ENCODE measurements at places on chromosomes 7 and 10. TPM values are rescaled to one million over a fixed set of nuclear protein-coding genes. Genes with fewer than 3 reads are reported as not detected.

DNA sequence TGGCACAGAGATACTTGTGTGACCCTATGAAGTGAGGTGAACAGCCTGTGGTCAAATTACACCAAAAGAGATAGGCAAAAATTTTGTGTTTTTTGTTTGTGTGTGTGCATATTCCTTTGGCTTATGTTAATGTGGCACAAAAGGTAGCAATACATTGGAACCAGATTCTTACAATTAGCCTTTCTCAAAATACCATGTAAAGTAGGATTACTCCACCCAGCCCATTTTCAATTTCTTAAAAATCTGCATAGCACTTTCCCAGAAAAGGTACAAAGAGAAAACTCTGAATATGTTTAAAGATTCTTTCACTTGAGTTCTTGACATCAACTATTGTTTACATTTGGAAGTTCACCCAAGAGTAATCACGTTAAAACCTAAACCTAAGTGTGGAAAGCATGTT lies 157.3 kb upstream of the YAE1 start:
- H3K36me3 ChIP-seq, result no peaks in the 10 kb centered on the region
- H3K4me1 ChIP-seq, result no peaks in the 10 kb centered on the region
- H3K27ac ChIP-seq, result no peak overlapping the region

DNA sequence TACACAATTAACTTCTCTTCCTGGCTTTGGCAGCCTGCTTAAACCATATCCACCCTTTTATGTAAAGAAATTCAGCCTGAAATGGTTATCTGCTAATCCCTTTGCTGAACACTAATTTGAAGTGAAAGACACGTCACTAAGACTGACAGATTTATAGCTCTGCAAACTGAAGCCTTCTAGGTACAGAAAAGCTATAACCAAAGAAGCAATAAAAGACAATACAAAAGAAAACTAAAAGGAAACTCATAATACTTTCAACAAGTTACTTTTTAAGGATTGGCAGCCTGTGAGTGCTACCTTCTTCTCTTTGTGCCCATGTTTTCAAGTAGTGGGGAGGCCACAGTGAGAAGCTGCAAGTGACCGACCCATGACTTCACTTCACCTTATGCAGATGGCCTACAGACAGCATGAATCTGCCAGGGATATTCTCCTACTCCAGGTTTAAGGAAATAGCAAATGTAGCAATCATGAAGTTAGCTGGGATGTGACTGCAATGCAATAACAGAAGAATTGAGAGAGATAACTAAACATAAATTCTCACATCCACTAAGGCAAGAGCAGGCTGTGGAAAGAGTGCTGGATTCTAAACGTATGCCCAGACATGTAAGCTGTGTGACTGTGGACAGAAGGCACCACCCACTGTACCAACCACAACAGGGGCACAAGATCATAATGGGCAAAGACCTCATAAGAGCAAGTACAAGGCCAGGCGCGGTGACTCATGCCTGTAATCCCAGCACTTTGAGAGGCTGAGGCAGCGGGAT lies 10.7 kb upstream of the SPOCK2 start:
- peaks cover 22% of the 10 kb centered on the region for H3K36me3 ChIP-seq
- H3K4me1 ChIP-seq, result no peaks in the 10 kb centered on the region
- no peak overlapping the region for H3K4me3 ChIP-seq
- H3K27me3 ChIP-seq, result no peaks in the 10 kb centered on the region
- no peak overlapping the region for H3K27ac ChIP-seq
- no peak for DNase-seq

GRCh38 chr7:18675579-18675978 lies 180.0 kb downstream of the HDAC9 start:
- H3K36me3 ChIP-seq, result no peaks in the 10 kb centered on the region
- no peak overlapping the region for H3K27ac ChIP-seq
- H3K27me3 ChIP-seq, result no peaks in the 10 kb centered on the region

DNA sequence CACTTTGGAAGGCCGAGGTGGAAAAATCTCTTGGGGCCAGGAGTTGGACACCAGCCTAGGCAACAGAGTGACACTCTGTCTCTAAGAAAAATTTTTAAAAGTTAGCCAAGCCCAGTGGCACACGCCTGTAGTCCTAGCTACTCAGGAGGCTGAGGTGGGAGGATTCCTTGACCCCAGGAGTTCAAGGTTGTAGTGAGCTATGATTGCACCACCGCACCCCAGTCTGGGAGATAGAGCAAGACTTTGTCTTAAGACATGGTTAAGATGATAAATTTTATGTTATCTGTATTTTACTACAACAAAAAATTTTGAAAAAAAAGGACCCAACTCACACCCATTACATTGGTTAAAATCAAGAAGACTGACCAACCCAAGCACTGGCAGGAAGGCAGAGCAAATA lies 44.4 kb upstream of the SMARCD3 start:
- DNase-seq, result no peak
- no peak overlapping the region for H3K4me3 ChIP-seq
- H3K4me1 ChIP-seq, result no peaks in the 10 kb centered on the region
- H3K27ac ChIP-seq, result no peak overlapping the region

DNA sequence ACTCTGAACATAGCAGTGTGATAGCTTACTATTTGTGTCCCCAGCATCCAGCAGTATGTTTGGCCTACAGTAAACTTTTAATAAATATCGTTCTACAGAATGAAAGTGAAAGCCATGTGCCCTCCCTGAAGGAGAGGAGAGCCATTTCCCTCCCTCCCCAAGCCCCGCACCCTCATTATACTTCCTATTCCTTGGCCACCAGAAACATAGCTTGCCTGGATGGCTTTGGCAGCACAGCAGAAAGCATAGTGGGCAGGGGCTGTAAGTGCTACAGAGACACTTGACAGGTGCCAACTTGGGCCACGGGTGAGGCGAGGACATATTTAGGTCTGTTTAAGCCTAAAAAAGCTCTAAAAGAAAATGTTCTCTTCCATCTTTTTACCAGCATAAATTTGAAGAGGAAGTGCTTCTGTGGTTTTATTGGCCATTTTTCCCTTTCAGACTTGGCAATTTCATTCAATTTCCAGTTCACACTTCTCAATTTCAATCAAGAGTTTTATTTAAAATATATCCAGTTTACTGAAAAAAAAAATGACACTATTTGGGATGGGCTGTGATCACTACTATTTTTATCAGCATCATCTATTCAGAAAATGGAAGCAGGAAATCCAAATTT lies 12.7 kb downstream of the HHEX start:
- no peak for DNase-seq
- H3K4me1 ChIP-seq, result peaks cover 16% of the 10 kb centered on the region
- H3K27ac ChIP-seq, result no peak overlapping the region
- no peaks in the 10 kb centered on the region for H3K36me3 ChIP-seq

GRCh38 chr7:37756797-37757551 lies 73.4 kb downstream of the GPR141 start:
- no peaks in the 10 kb centered on the region for H3K36me3 ChIP-seq
- H3K4me3 ChIP-seq, result no peak overlapping the region
- H3K27ac ChIP-seq, result no peak overlapping the region
- H3K27me3 ChIP-seq, result no peaks in the 10 kb centered on the region
- no peaks in the 10 kb centered on the region for H3K4me1 ChIP-seq

DNA sequence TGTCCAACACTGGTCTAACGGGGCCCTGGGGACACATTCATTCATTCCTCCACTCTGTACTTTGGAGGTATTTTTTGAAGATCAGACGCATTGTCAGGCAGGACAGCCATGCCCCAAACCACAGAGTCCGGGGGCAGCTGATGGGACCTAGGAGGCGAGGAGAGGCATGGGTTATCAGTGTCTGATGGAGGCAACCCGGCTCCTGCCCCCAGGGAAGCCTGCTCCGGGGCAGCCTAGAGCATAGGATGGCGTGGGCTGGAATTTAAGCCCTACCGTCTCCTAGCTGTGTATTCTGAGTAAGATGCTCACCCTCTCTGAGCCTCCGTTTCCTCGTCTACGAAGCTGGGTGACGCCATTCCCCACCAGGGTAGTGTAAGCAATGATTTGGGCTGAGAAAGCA lies 55.4 kb upstream of the ELN start:
- H3K27ac ChIP-seq, result no peak overlapping the region
- no peaks in the 10 kb centered on the region for H3K36me3 ChIP-seq
- peaks cover 8% of the 10 kb centered on the region for H3K4me1 ChIP-seq
- H3K4me3 ChIP-seq, result no peak overlapping the region
- H3K27me3 ChIP-seq, result no peaks in the 10 kb centered on the region

GRCh38 chr7:85750454-85750949 lies 563.6 kb upstream of the SEMA3D start:
- DNase-seq, result no peak
- no peaks in the 10 kb centered on the region for H3K4me1 ChIP-seq
- no peaks in the 10 kb centered on the region for H3K27me3 ChIP-seq

GRCh38 chr10:110392868-110393740 lies 88.4 kb upstream of the SMNDC1 start:
- H3K27ac ChIP-seq, result no peak overlapping the region
- no peak for DNase-seq
- H3K4me3 ChIP-seq, result no peak overlapping the region
- no peaks in the 10 kb centered on the region for H3K36me3 ChIP-seq
- H3K27me3 ChIP-seq, result no peaks in the 10 kb centered on the region

DNA sequence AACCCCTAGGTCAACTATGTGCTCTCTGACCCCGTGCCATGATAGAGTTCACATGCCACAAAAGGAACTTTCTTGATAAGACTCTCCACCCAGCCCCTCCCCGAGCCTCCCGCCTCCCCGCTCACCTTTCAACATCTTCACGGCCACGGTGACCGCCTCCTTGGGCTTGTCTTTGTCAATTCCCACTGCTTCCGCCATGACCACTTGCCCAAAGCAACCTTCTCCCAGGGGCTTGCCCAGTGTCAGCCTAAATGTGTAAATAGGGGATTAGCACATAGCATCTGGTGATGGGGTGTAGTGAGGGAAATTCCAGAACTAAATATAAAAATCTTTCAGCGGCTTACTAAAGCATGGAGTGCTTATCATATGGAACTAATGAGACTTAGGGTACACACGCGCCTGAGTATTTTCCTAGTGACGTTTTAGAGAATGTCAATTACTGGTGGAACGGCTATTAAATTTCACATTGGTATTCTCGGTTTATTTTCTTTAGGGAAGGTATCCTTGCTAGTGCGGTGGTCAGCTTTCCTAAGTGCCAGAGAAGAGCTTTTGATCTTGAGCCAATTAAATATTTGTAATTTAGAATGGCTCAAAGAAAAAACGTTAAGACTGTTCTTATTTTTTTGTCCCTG lies 97.4 kb downstream of the FGFR2 start:
- no peak for DNase-seq
- no peaks in the 10 kb centered on the region for H3K27me3 ChIP-seq
- no peak overlapping the region for H3K27ac ChIP-seq

- DNase-seq, result no peak
- no peak overlapping the region for H3K27ac ChIP-seq
- H3K4me1 ChIP-seq, result peaks cover 25% of the 10 kb centered on the region
- H3K27me3 ChIP-seq, result no peaks in the 10 kb centered on the region
- peaks cover 14% of the 10 kb centered on the region for H3K36me3 ChIP-seq
- H3K4me3 ChIP-seq, result no peak overlapping the region
Measured at GRCh38 chr10:131931981-131932380, 31.2 kb downstream of the PPP2R2D start.

GRCh38 chr7:140155428-140155827 lies 21.4 kb downstream of the KDM7A start:
- DNase-seq, result no peak
- H3K27ac ChIP-seq, result no peak overlapping the region
- no peaks in the 10 kb centered on the region for H3K4me1 ChIP-seq
- no peaks in the 10 kb centered on the region for H3K36me3 ChIP-seq

- no peaks in the 10 kb centered on the region for H3K36me3 ChIP-seq
- no peaks in the 10 kb centered on the region for H3K27me3 ChIP-seq
- no peak for DNase-seq
- no peak overlapping the region for H3K4me3 ChIP-seq
Measured at GRCh38 chr7:40644454-40645188, 509.8 kb downstream of the SUGCT start.

GRCh38 chr7:155533120-155533826 lies 13.1 kb downstream of the CNPY1 start:
- no peak overlapping the region for H3K4me3 ChIP-seq
- no peak for DNase-seq
- no peak overlapping the region for H3K27ac ChIP-seq
- H3K27me3 ChIP-seq, result peaks cover 14% of the 10 kb centered on the region

DNA sequence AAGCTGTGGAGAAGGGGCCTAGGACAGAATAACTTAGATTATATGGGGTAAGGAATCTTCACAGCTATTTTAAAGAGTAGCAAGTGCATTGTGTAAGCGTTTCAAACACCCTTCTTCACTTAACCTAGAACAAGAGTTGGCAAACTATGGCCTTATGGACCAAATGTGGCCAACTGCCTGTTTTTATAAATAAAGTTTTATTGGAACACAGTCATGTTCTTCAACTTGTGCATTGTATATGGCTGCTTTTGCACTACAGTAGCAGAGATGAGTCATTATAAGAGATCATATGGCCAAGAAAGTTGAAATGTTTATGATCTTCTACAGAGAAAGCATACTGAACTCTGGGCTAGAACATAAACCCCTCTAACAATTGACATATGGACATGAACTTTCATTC lies 187.8 kb downstream of the ETV1 start:
- H3K4me1 ChIP-seq, result no peaks in the 10 kb centered on the region
- H3K36me3 ChIP-seq, result no peaks in the 10 kb centered on the region
- no peak overlapping the region for H3K27ac ChIP-seq
- no peak overlapping the region for H3K4me3 ChIP-seq

- H3K27me3 ChIP-seq, result no peaks in the 10 kb centered on the region
- no peaks in the 10 kb centered on the region for H3K36me3 ChIP-seq
- no peak overlapping the region for H3K27ac ChIP-seq
- no peak overlapping the region for H3K4me3 ChIP-seq
- no peaks in the 10 kb centered on the region for H3K4me1 ChIP-seq
Measured at GRCh38 chr10:106652279-106652678, 512.2 kb downstream of the SORCS1 start.

DNA sequence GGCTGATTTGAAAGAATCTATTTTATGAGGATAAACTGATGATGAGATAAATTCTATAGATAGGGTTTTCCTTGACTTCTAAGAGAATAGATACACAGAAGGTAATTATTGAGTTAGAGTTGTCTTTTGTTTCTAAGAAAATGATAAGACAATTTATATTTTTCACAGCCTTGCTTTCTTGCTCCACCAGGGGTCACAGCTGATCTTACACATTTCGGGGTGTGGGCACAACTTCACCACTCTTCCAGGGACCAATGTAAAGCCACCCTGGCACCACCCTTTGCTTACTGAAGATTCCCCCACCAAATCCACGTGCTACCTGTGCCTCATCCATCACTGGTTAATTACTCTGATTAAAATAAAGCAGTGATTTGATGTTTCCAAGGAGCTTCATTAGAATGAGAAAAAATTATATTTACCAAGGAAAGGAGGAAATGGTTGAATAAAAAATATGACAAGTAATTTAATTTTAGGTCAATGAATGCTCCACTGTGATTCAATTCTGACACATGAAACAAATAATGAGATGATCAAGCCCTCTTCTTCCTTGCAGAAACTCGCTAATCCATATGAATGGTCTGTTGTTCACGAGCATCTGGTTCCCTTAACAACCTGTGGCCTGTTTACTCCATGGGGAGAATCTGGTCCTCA lies 177.3 kb upstream of the TNS3 start:
- H3K36me3 ChIP-seq, result no peaks in the 10 kb centered on the region
- DNase-seq, result no peak
- H3K27me3 ChIP-seq, result no peaks in the 10 kb centered on the region
- no peak overlapping the region for H3K27ac ChIP-seq

- no peak for DNase-seq
- no peaks in the 10 kb centered on the region for H3K36me3 ChIP-seq
- H3K27me3 ChIP-seq, result peaks cover 5% of the 10 kb centered on the region
- no peak overlapping the region for H3K27ac ChIP-seq
- no peak overlapping the region for H3K4me3 ChIP-seq
Measured at GRCh38 chr10:125060026-125060425, 100.3 kb downstream of the CTBP2 start.

The SSC4D gene
- 0.72 TPM for total RNA-seq

The NEUROD6 gene
- not detected for total RNA-seq

The PNLIP gene
- total RNA-seq, result 2.4 TPM

The AKR1C3 gene
- total RNA-seq, result not detected

The KIF5B gene
- 41.3 TPM for total RNA-seq

The NAT16 gene
- total RNA-seq, result not detected

All from GM12878 (cell line).